ENCODE measurements at places on chromosomes 1 and 21.

DNA sequence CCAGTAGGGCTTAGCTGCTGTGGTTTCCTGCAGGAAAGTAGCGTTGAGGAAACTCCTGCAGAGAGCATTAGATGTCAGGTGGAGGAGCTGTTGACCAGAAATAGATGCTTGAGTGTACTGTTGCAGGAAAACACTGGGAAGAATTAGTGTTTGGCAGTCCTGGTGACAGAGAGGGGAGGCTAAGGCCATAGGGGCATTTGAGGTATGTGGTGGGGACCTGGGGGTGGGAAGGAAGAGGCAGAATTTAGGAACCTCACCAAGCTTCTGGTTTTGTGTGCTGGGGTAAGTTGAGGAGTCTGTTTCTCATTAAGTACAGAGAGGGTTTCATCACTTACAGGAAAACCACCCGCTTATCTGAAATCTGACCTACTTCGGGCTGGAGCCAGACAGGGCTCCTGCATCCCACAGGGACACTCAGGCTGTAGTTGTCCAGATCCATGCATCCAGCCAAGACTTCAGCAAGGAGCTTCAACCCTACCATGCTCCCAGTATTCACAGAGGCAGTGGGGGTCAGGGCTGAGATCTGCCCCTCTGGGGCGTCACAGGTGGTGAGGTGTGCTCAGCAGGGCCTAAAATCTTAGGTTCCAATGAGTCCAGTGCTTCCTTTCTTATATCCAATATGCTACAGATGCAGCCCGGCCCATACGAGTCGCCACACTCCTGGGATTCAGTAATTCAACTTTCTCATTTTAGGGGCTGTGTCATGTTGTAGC, 15.1 kb downstream of the SH2D2A start:
- DNase-seq: peak; percentile 97

DNA sequence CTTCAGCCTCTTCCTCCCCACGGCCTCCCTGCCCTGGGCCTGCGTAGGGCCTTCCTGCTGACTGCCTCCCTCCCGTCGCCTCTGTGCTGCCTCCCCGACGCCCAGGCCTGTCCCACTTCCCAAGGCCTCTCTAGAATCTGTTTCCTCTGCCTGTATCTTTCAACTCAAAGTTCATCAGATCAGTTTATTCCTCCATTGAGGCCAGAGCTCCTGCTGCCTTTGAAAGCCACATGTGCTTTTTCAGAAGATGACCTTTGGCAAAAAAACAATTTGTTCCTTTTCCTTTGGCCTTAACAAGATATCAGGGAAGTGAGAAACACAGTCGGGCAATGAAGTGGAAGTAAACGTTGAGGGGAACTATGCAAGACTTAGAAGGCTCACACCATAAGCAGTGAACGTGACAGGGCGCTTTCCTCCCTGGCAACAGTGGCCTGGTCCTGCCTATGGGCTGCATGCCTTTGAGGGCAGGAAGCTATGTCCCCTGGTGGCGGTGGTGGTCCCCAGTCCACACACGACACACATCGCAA, 85.9 kb downstream of the PSMG1 start:
- no peak for DNase-seq

DNA sequence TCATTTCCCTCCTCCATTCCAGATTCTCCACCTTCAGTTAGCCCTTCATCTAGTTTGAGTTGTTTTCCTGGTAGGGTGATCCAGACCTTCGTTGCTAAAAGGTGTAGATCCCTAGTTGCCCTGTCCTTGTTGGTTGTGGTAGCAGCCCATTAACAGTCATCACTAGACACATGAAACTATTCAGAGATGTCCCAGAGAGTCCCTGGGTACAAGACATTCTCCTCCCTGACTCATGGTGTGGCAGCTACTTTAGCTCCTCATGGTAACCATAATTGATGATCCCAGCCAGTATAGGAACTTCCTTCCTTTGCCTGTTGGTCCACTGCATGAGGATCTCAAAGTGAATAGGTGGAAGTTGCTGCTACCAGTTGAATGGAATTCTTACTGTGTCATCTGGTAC, 6.0 kb upstream of the SH2D2A start:
- no peak for DNase-seq

DNA sequence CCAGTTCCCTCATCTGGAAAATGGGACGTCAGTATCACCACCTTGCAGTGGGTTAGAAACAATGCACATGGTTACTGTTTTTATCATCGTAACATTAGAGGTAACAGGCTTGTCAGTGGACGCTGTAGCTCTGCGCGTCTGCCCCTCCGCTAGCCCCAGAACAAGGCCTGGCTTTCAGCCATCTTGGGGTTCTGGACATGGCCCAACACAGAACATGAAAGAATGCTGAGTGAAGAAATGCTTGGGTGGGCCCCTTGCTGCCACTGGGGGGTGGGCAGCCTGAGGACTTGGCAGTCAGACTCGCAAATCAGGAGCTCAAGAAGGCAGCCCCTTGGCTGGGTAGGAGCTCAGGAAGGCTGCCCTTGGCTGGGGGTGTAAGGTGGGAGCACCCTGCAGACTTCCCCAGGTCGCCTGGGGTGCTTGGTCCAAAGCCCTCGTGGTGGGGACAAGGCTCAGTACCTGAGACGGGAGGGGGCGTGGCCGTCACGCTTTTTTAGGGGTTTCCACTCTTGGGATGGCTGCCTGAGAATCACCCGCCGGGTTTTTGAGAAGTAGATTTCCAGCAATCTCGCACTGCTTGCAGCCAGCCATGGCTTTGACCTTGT, 51.7 kb downstream of the SLC37A1 start:
- no peak for DNase-seq

- DNase-seq: peak; percentile 54
Observed at GRCh38 chr1:225612287-225612686, 40.6 kb downstream of the ENAH start.

DNA sequence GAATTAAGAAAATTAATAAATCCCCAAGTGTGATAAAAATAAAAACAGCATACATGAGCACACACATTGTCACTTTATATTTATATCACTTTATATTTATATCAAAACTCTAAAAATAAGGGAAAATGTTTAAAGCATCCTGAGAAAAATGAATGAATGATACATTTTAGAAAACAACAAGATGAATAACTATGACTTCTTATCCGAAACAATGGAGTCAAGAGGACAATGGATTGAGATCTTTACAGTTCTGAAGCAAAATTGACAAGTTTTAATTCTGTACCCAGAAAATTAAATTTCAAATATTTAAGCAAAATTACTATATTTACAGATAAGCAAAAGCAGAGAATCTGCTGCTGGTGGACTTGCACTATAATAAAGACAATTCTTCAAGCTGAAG, 512.6 kb downstream of the MRPL39 start:
- no peak for DNase-seq

- no peak for DNase-seq
Observed at GRCh38 chr21:24042687-24043086, 1564.6 kb downstream of the MRPL39 start.

GRCh38 chr1:119727991-119728390, 16.3 kb downstream of the PHGDH start:
- no peak for DNase-seq

GRCh38 chr1:170696591-170697290, 32.8 kb downstream of the PRRX1 start:
- DNase-seq: no peak

- no peak for DNase-seq
Observed at GRCh38 chr1:77290576-77290975, 8.8 kb downstream of the AK5 start.

DNA sequence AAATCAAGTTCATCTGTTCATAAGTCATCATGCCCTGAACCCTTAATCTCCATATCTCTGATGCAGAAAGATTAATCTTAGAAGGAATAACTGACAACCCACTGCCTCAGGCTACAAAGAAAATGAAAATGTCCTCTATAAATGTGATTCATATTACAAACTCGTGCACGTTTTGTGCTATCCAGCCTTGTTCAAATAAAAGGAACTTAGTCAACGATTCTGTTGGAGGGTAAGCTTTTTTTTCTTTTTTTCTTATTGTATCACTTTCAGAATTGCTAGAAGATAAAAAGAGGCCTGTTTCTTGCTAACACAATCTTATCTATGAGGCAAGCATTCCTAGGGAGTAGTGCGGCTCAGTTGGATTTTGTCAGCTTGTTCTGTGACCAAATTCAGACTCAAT, 228.4 kb downstream of the TM2D1 start:
- no peak for DNase-seq

GRCh38 chr1:184838504-184838951, 83.9 kb upstream of the EDEM3 start:
- peak; percentile 98 for DNase-seq

DNA sequence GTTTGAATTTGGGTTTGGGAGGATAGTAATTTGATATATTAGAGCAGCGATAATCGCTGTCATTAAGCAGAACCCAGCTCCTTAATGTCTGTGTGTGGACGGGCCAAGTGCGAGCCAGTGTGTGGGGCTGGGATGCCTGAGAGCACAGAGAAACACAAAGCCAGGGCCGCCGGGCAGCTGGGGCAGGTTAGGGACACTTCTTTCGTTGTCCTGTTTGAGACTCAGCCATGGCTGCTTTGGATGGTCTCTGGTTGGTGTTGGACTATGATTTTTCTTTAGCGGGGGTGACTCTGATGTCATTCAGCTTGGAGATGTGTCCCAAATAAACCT, 33.4 kb downstream of the ABCG1 start:
- DNase-seq: no peak

- DNase-seq: peak; percentile 6
Observed at GRCh38 chr21:30194701-30195299, 21.1 kb downstream of the CLDN8 start.

DNA sequence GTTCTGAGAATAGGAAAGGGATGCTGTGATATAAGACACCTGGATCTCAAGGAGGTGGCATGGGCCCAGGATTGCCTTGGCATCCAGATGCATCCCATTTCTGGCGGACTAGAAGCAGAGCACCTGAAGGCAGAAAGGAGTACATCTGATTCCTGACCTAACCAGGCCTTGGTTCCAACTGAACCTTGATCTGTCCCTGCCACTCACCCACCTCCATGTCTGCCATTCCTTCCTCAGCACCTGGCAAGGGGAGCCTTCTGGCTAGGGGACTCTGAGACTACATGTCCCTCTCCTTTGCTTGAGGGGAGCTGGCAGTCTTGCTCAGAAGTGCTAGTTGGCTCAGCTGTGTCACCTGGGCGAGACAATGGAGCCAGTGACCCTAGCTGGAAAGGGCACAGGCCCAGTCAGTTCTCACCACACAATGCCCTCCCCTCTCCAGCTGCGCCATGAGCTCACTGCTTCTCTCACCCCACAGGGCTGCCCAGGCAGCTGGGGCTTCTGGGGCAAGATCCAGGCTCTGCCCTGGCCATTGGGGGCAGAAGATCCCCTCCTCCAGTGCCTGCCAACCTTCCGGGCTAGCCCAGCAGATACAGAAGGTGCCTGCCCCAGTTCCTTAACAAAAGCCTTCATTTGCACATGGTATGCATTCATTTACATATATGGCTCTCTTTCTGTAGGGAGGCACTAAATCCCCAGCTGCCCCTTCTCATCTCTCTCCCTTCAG, 2.9 kb downstream of the IGSF8 start:
- DNase-seq: no peak

GRCh38 chr21:32309906-32310460, 11.3 kb downstream of the MRAP start:
- DNase-seq: no peak

DNA sequence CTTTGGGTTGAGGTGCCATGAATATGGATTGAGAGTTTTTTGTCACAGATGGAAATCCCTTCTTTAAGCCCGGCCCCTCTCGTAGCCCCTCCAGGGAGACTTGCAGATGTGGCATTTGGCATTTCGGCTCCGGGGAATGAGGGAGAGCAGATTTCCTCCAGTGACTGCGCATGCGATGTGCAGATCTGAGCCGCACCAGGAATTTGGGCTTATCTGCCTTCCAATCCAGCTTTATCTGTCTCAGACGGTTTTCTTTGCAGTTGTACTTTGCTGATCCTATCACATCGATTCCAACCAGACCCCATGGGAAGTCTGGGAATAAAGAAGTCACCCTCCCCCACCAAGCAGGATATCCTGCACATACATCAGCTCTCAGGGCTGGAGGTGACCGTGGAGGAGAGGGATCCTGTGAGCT, 11.7 kb downstream of the KIF26B start:
- peak; percentile 50 for DNase-seq

DNA sequence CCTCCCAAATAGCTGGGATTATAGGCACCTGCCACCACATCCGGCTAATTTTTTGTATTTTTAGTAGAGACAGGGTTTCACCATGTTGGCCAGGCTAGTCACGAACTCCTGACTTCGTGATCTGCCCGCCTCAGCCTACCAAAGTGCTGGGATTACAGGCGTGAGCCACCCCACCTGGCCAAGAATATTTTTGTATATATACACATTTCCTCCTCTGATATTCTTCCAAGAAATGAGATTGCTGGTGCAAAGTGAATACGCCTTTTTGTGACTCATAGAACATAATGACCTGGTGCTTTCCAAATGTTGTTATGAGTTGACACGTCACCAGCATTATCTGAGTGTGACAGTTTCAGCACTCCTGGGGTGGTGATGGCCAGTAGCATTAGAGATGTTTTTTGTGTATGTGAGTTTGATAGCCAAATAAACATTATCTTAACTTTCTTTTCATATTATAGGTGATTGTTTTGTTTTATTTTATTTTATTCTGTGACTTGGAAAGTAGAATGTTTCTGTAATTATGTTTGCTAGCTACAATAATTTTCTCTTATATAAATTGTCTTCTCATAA, 54.9 kb downstream of the KCNK1 start:
- peak; percentile 40 for DNase-seq

DNA sequence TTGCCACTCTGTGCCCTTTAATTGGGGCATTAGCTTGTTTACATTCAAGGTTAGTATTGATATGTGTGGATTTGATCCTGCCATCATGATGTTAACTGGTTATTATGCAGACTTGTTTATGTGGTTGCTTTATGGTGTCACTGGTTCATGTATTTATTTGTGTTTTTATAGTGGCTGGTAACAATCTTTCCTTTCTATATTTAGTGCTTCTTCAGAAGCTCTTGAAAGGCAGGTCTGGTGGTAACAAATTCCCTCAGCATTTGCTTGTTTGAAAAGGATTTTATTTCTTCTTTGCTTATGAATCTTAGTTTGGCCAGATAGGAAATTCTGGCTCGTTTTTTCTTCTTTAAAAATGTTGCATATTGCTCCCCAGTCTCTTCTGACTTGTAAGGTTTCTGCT, 215.4 kb downstream of the ZC3H11B start:
- no peak for DNase-seq

DNA sequence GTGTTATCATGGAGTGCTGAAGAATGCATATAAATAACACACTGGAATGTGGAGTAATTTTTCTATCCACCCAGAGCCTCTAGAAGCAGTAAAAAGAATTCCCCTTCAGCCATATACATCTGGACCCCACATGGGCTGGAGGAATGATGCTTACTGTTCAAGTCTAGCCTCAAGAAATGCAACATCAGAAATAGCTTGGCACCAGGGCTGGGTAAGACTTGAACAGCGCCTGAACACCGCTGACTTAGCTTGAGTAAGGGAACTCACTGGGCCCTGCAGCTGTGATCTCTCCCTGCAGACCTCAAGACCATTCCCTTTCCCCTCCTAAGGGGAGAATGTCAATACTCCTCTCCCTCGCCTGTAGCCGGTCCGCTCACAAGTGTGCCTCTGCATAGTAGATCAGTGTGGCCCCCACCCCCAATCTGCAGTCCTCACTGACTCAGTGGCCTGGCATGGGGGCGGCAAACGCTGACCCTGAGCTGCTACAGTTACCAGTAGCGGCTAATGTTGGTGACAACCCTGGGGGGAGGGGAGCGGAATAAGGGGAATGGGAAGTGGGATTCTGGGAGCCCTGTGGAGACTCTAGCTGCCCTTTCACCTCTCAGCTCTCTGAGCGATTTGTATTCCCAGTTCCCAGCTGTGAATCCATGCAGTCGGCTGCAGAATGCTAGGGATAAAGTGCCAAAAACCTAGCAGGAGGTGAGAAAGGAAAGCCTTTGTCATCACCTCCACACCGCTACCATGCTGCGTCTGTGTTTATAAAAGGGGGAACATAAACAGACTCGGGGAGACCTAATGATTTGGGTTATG, 483.9 kb downstream of the DISC1 start:
- peak; percentile 98 for DNase-seq
